GM19239 (cell line): ENCODE measurements at places on chromosomes 12 and 14.

DNA sequence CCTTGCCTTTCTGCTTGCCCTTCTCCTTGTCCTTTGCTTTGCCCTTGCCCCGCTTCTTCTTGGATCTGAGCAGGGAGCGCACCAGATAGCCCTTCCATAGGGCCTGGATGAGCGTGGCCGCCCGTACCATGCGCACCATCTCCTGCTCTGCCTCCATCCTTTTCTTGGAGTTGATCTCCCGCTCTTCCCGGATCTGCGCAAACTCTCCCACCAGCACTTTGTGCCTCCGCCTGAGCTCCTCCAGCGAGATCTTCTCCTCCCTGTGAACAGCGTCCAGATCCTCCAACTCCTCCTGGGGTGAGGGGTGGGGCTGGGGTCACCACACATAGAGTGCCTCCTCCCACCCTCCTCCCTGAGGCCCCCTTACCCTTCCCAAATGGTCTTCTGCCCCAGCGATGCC lies 10.1 kb downstream of the RITA1 start:
- DNase-seq: no peak

GRCh38 chr12:116381744-116382685 lies 104.5 kb upstream of the MED13L start:
- DNase-seq: no peak

DNA sequence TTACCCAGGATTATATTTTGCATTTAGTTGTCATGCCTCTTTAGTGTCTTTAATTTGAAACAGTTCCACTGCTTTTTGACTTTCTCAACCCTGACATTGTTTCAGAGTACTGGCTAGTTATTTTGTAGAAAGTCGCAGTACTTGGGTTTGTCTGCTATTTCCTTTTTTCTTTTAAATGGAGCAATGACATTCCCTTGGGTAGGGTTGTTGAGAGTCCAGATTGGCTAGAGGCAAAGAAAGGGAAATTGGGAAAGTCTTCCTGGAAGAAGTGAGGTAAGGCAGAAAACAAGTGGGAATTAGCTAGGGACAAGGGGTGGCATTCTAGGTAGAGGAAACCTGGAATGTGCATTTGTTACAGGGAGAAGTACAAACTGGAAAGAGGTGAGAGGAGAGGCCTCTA lies 245.9 kb downstream of the EMP1 start:
- DNase-seq: no peak

DNA sequence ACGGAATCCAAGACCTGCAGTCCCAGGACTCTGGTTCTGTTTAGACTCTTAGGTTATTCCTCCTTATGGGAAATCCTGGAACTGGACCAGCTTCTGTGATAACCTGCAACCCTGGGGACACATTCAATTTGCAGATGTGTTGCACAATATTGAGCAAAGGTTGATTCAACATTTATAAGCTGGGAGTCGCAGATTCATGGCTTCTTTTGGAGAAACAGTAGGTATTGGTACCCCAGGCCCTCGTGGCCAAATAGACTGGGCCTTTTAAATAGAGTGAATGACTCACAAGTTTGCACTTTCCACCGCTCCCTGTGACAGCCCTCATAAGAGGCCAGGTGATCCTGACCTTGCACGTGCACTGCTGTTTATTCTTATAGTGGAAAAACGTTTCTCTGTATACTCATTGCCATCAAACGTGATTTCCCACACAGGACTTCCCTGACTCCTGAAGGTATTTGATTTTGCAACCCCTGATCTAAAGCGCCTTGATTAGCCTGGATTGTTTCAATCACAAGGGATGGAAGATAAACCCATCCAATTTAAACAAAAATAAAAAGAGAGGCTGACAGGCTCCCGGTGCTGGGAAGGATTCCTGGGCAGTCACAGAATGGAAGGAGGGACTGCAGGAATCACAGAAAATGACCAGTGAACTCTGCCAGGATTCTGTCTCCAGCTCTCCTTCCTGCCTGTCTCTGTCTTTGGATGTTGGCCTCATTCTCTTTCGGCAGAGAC lies 98.0 kb downstream of the VCPKMT start:
- no peak for DNase-seq

DNA sequence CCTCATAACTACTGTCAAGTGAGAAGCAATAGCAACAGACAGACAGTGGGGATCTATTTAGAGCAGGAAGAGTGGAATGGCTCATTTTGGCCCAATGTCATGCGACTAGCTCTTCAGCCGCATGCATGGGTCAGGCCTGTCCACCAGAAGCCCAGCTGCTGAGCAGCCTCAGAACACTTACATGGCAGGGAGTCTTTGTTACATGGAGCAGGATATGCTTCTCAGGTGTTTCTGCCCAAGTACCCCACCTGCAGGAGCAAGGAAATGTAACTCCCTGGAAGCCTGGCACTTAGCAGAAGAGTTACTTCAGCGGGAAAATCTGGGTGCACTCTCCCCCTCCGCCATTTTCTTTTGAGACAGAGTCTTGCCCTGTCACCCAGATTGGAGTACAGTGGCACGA lies 73.5 kb upstream of the ARHGAP5 start:
- DNase-seq: no peak

DNA sequence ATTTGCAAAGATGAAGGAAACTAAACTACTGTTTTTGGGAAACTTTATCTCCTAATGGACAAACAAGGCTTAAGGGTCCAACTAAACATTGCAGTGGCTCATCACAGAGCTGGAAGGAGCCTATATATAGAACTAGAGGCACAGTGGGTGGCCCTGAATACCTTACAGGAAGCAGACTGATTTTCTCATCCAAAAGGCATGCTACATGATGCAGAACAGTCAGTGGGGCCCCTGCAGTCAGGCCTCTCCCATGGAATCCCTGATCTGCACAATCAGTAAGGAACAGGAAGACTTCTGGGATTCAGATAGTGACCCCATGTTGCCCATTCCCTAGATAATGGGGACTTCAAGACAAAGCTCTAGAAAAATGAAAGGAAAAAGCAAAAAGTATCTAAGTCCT lies 1.9 kb upstream of the LLPH start:
- DNase-seq: no peak

GRCh38 chr12:13436182-13436581 lies 239.7 kb downstream of the EMP1 start:
- no peak for DNase-seq

DNA sequence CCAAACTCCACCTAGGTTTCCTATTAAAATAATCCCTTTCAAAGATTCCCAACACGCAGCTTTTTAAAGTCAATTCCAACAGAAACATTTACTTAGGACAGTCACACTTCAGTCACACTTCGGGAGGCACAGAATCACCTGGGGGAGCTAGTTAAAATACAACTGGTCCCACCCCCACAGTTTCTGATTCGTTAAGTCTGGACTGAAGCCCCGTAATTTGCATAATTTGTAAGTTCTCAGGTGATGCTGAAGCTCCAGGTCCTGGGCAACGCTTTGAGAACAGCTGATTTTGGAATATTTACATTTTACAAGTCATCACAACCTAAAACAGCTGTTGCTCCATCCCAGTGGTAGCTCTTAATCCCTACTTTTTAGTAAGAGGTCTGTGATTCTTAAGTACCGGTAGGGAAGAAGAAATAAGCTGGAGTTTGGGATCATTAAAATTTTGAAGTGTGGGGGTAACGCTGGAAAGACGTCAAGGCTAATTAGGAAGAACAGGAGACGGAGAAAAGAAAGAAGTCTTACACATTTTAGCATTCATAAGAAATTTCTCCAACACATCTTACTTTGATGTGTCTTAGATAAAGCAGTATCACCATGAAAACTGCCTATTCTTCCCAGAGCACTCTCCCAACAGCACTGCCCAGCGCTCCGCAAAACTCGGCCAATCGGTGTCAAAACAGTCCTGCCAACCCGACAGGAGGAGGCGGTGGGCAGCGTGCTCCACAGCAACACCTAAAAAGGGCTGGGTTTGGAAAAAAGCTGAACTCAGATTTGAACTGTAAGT lies 1.1 kb downstream of the IPO8 start:
- DNase-seq: no peak

DNA sequence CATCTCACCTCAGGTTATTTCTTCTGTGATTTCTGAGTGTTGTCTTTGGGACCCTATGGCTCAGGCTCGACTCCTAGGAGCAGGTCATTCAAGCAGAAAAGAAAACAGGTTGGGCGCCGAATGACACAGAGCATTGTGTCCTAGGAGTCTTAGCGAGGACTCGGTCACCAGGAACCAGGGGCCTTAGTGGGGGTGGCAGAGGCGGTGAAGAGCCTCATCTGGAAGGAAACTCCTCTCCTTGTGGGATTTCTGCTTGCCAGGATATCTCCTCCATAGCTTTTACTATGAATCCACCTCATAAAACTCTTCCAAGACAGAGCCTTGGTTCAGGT lies 630 bp downstream of the PLEKHH1 start:
- no peak for DNase-seq
